H1 (cell line): ENCODE measurements at places on chromosomes 2 and 18. TPM values are rescaled to one million over a fixed set of nuclear protein-coding genes. Genes with fewer than 3 reads are reported as not detected.

DNA sequence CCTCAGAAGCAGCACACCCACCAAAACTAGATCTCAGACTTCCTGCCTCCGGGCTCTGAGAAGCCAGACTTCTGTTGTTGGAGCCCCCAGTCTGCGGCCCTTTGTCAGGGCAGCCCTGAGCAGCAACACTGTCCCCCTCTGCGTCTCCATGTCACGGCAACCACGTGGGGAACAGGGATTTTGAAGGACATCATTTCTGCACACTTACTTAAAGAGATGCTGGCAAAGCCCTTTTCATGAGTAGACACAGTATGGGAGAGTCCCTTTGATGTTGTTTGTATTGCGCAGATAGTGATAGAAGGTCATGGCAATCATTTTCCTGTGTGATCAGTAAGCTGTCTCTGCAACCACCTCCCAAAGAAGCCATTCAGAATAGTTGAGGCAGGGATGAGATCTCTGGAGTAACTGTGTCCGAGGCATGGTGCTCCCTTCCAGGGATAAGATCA, 69.1 kb upstream of the ID2 start:
- H3K4me3 ChIP-seq = no peak overlapping the region
- no peak for DNase-seq
- H3K4me1 ChIP-seq = no peaks in the 10 kb centered on the region
- H3K36me3 ChIP-seq = no peaks in the 10 kb centered on the region

GRCh38 chr2:44134848-44135247, 33.8 kb upstream of the PPM1B start:
- peak overlapping the region; percentile 82 for H3K27ac ChIP-seq
- peaks cover 26% of the 10 kb centered on the region for H3K4me1 ChIP-seq
- no peak for DNase-seq
- no peak overlapping the region for H3K4me3 ChIP-seq
- H3K36me3 ChIP-seq = no peaks in the 10 kb centered on the region

- H3K27me3 ChIP-seq = no peaks in the 10 kb centered on the region
- no peak overlapping the region for H3K27ac ChIP-seq
- H3K4me3 ChIP-seq = no peak overlapping the region
- no peak for DNase-seq
- H3K36me3 ChIP-seq = no peaks in the 10 kb centered on the region
Observed at GRCh38 chr18:33421225-33421624, 19.3 kb downstream of the CCDC178 start.

DNA sequence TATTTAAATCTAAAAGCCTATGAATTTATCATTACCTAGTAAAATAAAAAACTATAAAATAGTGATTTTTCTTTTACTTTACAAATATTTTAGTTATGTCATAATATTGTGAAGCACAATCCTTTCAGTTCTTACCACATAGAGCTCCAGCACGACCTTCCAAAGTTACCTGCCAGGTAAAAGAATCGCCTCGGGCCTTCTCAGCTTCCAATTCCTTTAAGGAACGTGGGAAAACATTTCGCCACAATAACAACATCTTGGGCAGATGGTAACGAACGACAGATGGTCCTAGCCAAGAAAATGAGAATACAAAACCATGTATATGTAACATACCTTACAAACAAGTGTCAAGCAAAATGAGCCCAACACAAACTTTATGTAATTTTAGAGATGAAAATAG, 23.7 kb downstream of the HEATR5B start:
- H3K27me3 ChIP-seq = no peaks in the 10 kb centered on the region
- H3K4me1 ChIP-seq = no peaks in the 10 kb centered on the region
- H3K27ac ChIP-seq = no peak overlapping the region
- H3K36me3 ChIP-seq = peaks cover 34% of the 10 kb centered on the region

GRCh38 chr2:10267036-10267435, 35.7 kb upstream of the HPCAL1 start:
- no peaks in the 10 kb centered on the region for H3K4me1 ChIP-seq
- no peak overlapping the region for H3K4me3 ChIP-seq
- no peak for DNase-seq
- no peak overlapping the region for H3K27ac ChIP-seq
- H3K36me3 ChIP-seq = no peaks in the 10 kb centered on the region
- no peaks in the 10 kb centered on the region for H3K27me3 ChIP-seq

The MEP1B gene
- total RNA-seq = not detected in 2 replicates

The TUBA4B gene
- total RNA-seq = 0.24 TPM in 1 of 2 replicates, not detected in the other
